ENCODE measurements at places on chromosomes 3 and 15.

DNA sequence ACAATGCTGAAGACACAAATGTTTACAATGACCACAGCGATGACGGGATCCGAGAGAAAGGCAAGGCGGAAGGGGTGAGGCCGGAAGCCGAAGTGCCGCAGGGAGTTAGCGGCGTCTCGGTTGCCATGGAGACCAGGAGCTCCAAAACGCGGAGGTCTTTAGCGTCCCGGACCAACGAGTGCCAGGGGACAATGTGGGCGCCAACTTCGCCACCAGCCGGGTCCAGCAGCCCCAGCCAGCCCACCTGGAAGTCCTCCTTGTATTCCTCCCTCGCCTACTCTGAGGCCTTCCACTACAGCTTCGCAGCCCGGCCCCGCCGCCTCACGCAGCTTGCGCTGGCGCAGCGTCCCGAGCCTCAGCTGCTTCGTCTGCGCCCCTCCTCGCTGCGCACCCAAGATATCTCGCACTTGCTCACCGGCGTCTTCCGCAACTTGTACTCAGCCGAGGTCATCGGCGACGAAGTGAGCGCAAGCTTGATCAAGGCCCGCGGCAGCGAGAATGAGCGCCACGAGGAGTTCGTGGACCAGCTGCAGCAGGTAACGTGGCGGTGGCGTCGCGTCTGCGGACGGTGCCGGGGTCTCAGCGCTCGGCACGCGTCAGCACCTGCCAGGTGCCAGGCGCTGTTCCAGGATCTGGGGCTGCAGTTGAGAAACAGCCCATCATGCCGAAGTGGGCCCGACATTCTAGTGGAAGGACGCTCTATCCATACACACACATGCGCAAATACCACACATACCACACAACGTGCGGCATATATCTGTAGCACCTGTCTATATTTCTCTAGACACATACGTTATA lies at the start of gene DLEC1:
TSS of gene DLEC1 (plus strand) at position 108 of the 798 bp plus-strand sequence. CDS start at position 126, 18 bp downstream.
- DNase-seq: peak; percentile 58

GRCh38 chr15:23387621-23388190 lies 33.2 kb downstream of the GOLGA8S start:
- DNase-seq: no peak

- peak; percentile 28 for DNase-seq
These were observed 52.4 kb downstream of the TRIM69 start for GRCh38 chr15:44788748-44789147.

DNA sequence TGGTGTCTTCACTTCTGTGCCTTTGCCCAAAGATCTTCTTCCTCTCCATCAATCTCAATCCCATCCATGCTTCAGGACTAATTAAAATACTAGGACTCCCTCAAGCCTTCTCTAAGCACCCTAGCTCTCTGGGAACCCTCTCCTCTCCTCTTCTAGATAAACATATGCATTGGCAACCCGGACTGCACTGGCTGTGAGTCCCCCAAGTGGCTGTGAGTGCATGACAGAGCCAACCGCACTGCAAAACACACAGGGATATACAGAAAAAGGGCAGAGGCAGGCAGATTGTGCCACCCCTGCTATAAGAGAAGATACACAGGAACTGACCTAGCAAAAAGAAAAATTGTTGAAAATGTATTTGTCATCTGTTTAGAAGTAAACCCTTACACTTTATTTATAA lies 457.1 kb downstream of the MFSD1 start:
- DNase-seq: no peak

- DNase-seq: no peak
These were observed 48.1 kb downstream of the LIPC start for GRCh38 chr15:58479941-58480340.

DNA sequence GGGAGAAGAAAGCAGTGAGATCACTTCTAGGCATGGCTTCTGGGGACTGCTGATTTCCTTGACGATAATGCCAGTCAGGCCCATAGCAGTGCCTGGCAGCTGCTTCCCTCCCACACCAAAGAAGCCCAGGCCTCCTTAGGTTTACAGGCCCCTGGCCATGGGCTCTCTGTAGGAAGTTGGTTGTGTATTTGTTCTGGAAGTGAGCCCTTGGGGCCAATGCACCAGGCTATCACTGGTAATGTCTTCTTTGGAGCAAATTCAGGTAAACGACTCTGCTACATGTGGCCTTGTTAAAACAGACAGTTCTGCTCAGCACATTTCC lies 89.3 kb downstream of the CCNL1 start:
- DNase-seq: no peak

DNA sequence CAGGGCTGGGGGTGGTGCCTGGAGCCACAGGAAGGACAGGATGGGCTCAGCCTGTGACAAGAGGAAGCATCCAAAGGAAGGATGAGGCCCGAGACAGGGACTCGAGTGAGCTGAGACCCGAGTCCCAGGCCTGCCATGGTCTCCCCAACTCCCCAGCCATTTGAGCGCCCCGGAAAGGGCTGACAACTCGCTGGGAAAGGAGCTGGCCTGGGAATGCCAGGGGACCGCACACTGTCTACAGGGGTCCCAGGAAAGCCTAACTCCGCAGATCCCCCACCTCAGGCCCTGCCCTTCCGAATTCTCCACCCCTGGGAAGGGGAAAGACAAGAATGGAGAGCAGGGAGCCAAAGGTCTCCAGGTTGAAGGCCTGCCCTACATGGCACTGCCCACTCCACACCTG lies 21.0 kb upstream of the SHISA5 start:
- no peak for DNase-seq

DNA sequence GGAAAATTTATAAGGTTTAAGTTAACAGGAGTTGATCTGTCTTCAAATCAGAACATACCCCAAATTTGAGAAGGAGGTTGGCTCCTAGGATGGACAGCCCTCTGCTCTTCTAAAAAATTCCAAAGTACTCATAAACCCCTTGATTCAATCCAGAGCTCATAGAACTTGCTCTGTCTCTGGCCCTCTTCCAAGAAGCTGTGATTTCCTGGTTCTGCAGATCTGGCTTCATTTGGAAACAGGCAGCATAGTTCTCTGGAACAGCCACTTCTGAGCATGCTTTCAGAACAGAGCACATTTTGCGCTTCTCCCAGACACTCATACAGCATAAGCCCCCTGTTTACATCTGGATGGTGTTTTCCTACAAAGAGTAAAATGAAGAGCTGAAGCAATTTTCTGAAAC lies 96.7 kb downstream of the KBTBD8 start:
- DNase-seq: no peak

- no peak for DNase-seq
These were observed 193.4 kb upstream of the RASGRP1 start for GRCh38 chr15:38758043-38758442.

GRCh38 chr3:134709561-134710312 lies 58.9 kb upstream of the KY start:
- DNase-seq: no peak
